Stimulated activated CD8-positive, alpha-beta memory T cell treated with anti-CD3 and anti-CD28 coated beads, Interleukin-4, amount 100 ng/mL, for 1 hour (primary cell): ENCODE measurements at places on chromosomes 2 and 18.

- DNase-seq: no peak
Observed at GRCh38 chr2:86023366-86023712, 82.3 kb downstream of the POLR1A start.

DNA sequence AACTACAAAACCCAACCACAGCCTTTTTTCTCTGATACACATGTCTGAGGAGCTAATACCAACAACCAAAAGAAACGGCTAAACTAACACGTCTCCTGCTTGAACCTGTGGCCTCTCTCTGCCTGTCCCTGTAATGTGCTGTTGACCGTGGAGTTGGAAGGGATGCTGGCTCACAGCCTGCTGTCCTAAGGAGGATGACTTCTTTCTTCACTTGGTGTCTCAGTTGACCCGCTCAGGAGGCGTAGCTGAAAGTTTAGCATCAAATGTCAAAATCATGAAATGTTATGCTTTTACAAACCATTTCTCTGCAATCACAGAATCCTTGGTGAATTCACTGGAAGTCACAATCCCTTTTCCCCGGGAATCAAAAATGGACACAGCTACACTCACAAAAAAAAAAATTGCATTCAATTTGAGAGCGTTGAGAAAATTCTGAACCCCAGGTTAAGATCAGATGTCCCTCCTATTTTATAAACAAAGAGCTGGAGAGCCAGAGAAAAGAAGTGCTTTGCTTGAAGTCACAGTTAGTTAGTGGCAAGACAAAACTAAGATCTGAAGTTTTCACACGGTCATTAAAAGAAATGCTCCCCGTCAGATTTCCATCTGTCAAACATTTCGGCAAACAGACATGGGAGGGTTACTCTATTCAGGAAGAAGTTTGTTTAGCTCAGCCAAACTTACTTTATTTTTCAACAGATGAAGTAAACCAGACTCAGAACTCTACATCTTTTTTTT is 74.3 kb downstream of the IRS1 start:
- no peak for DNase-seq

- DNase-seq: no peak
Observed at GRCh38 chr2:134240061-134240460, 13.8 kb upstream of the MGAT5 start.

DNA sequence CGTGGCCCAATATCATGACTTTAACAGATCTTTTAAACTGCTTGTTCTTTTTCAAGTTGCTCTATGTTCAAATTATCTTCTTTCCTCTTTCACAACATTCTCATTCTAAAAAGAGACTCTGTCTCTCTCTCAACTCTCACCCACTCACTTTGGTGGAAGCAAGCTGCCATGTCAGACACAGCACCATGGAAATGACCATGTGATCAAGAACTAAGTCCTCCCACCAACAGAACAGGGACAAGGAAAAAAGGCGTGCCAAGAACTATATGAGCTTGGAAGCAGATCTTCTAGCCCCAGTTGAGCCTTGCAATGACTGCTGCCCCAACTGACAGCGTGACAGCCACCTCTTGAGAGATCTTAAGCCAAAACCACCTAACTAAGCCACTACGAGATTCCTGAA is 23.9 kb downstream of the BAZ2B start:
- DNase-seq: no peak

DNA sequence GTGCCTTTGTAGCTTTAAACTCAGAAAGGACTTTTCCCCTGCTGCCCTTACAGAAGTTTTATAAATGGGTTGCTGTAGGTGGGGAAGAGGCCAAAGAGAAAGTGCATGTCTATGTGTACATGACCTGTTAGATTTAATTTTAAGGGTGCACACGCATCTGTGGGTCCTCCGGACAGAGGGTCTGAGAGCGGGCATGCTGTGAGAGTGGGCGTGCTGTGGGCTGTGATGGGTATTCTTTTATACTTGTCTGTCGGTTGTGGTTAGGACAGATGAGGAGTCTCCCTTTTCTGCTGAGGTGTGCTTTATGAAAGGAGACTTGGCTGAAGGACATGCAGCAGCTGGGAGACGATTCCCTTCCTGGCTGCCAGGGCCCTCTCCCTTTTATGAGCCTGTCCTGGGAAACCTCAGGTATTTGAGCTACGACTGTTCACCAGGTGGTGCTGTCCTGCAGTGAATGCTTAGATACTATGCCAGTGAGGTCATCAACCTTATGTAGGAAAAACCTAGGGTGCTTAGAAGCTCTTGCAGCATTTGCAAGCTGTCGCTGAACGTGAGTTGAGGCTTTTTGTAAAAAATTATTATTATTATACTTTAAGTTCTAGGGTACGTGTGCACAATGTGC is 67.5 kb downstream of the TANC1 start:
- no peak for DNase-seq

- DNase-seq: no peak
Observed at GRCh38 chr2:181290182-181290581, 167.0 kb upstream of the ITGA4 start.

DNA sequence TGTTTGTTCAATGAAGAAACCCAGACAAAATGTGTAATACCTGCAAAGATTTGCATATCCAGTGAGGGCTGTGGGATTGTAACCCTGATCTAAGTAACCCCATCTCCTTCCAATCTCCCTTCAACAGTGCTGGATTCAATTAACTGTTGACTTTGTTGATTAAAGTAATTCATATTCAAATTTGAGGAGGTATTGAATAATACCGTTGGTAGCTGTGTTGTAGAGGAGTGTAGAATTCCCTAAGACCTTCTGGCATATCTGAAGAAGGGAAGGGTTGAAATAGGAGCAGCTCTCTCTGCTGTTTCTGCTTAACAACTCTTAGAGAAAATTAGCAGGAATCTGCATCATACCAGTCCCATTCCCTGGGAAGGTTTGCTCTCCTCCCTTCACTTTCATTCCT is 28.2 kb downstream of the MAIP1 start:
- no peak for DNase-seq

DNA sequence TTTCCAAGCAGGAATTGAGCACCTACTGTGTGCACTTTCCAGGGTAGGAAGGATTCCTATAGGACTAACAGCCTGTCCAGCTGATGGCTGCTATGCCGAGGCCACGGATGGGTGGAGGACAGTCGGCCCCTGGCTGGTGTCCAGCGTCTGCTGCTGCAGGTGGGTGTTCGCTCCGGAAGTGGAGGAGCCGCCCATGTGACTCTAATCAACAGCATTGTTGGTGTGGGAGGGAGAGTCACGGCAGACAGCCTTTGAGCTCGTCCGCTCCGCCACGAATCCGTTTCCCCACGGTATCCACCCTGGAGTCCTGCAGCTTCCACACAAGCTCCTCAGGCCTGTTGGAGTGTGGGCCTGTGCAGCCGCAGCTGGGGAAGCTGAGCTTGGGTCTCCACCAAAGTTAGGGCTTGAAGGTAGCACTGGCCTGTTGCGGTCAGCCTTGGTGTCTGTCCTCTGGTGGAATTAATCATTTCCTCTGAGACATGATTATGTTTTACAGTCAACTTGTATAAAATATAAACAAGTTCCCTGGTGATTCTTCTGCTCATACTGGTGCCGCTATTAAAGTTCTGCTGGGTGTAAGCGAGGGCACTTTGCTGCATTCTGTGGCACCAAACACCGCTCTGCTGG is 185.9 kb upstream of the TPO start:
- DNase-seq: no peak

GRCh38 chr2:101418460-101419095 is 31.3 kb upstream of the CREG2 start:
- no peak for DNase-seq

DNA sequence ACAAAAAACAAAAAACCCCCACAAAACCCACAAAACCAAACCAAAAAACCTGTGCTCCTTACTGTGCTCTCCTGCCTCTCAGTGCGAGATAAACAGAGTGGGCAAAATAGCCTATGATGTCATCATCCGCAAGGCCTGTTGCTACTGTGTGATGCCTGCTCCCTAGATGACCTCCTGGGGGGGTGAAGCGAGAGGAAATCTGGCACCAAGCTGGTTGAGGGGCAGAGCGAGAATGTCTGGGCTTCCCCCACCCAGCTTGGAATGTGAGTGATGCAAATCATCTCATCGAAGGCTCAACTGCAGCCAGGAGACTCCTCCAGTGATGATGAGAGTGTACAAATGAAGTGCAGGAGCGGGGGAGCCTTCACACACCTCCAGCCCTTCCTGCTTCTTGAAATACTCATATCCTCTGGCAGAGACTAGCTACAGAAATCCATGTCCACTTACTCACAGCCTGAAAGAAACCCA is 57.7 kb upstream of the MAP4K3 start:
- DNase-seq: no peak

DNA sequence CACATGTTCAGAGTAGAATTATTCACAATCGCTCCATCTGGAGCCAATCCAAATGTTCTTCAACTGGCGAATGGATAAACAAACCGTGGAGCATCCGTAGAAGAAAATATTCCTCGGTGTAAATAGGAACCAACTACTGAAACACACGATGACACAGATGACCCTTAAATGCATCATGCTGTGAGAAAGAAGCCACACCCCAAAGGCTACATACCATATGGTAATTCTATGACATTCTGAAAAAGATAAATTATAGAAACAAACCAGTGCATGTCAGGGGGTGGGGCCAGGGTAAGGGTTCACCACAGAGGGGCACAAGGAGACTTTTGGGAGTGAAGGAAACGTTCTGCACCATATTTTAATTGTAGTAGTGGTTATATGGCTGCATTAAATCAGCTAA is 312.2 kb upstream of the SMIM21 start:
- no peak for DNase-seq

DNA sequence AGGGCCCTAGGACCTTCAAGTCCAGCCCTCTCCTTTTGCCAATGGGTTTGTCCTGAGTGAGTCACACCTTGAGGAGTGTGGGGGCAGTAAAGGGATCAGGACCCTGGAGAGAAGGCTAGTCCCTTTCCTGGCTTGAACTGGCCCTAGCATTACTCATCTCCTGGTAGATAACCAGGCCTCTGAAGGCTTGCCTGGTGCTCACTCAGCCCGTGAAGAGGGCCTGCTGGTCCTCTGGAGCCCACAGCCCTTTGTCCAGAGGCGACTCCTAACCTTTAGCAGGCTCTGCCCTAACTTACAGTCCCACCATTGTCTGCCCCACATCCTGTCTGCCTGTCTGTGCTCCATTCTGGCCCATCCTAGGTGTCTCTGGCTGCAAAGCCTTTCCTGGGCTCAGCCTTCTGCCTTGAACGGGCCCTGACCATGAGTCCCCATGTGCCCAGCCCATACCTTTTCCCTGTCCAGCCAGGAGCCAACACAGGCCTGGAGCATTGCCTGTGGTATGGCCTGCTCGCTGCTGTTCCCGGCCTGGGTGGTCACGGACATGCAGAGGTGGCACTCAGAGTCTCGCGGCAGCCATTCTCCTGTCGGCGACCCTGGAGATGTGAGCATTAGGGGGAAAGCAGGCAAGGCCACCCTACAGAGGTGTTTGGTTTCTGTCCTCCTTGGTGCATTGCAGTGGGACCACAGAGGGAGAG is 5.0 kb downstream of the SFTPB start:
- no peak for DNase-seq

DNA sequence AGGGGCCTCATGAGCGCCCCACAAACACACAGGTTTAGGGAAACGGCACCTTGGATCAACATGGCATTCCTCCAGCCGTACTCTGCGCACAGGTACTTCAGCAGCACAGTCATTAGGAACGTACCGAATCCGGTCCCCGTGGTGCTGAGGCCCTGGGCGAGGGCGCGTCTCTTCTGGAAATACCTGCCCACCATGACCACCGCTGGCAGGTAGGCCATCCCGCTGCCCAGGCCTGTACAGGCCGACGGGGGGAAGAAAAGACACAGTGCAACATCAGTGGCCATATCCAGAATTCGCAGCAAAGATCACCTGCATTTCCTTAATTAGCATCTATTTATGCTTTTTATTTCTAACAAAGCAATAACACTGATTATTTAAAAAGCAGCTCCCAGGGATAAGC is 22.2 kb downstream of the SLC16A14 start:
- DNase-seq: no peak

GRCh38 chr2:55430211-55430975 is 10.7 kb upstream of the CCDC88A start:
- no peak for DNase-seq

DNA sequence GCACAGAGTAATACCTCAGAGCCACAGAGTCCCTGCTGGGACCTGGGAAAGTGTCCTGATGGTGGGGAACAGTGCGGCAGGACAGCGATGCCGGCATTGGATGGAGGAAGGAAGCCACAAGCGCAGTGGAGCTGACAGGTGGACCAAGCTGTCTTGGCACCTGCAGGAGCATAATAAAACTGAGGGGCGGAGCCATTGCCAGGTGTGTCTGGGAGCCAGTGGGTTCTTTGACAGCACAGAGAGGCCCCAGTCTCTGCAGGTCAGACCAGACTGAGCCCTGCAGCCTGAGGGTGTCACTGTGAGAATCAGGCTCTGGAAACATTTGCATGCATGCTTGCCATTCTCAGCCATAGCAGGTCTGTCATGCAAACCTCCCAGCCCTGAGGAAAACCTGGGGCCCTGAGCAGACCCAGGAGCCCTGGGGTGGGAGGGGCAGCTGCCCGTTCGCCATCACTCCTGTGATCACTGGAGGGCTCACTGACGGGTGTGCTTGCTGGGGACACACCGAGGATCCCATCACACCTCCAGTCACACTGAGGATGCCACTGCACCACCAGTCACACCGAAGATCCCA is 210.5 kb upstream of the HDAC4 start:
- no peak for DNase-seq

- no peak for DNase-seq
Observed at GRCh38 chr2:3204031-3204821, 173.4 kb downstream of the EIPR1 start.

DNA sequence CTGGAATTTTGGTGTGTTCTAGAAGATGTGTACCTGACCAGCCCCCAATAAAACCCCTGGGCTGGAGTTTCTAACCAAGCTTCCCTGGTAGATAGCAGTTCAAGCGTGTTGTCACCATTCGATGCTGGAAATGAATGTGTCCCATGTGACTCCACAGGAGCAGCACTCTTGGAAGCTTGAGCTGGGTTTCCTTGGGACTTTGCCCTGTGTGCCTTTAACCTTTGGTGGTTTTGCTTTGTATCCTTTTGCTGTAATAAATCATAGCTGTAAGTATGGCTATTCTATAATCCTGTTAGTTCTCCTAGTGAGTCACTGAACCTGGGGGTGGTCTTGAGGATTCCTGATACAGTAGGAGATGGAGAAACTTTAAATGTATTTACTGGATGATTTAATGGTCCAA is 65.2 kb downstream of the KLHL14 start:
- DNase-seq: no peak

- DNase-seq: no peak
Observed at GRCh38 chr18:22695674-22696073, 237.5 kb upstream of the RBBP8 start.

DNA sequence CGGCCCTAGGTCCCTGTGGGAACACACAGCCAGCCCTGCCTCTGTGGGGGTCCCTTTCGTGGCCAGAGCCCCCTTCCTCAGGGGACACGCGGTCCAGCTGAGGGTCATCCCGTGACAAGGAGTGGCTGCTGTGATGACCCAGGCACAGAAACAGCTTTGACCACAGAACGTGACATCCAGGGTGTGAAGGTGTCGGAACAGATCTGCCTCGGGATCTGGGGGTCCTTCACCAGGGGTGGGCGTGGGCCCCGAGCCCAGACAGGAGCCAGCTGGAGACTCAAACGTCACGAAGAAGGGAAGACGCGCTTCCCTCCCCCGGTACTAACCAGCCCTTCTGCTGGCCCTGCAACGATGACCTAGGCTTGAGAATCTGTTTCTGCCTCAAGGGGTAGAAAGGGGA is 75.9 kb downstream of the NFATC1 start:
- no peak for DNase-seq

GRCh38 chr2:38892819-38893218 is 3.1 kb downstream of the ARHGEF33 start:
- DNase-seq: no peak
